ENCODE measurements at places on chromosomes 12 and 14.

DNA sequence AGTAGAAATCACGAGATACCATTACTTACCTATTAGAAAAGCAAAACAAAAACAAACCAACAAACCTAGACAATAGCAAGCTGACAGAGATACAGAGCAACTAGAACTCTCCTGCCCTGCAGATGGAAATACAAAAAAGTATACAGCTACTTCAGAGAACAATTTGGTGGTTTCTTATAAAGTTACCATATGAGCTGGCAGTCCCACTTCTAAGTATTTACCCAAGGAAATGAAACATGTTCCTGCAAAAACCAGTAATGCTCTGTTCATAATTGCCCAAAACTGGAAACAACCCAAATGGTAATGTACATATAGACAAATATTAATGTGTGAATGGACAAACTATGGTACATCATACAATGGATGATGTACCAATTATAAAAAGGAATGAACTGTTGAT lies 31.7 kb downstream of the FUT8 start:
- no peak for DNase-seq

- no peak for DNase-seq
Measured at GRCh38 chr12:32828552-32828951, 68.0 kb downstream of the PKP2 start.

DNA sequence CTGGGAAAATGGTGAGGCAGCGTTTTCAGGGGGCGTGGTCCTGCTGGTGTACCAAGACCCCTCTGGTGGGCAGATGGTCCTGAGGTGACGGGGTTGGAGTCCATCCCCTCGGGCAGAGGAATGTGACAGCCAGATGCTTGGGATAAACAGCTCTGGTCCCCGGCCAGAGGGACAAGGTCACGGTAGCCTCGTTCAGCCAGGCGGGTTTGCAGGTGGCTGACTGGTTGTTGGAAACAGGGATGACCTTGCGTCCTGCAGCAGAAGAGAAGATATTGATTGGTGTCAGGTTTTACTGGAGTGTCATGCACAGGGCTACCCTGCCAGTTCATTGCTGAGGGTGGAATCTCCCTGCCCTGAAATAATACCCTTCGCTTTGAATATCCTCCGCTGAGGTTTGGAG lies 43.3 kb downstream of the SLC24A4 start:
- DNase-seq, result no peak

GRCh38 chr12:47867495-47867941 lies 37.3 kb downstream of the VDR start:
- DNase-seq, result peak; percentile 62

DNA sequence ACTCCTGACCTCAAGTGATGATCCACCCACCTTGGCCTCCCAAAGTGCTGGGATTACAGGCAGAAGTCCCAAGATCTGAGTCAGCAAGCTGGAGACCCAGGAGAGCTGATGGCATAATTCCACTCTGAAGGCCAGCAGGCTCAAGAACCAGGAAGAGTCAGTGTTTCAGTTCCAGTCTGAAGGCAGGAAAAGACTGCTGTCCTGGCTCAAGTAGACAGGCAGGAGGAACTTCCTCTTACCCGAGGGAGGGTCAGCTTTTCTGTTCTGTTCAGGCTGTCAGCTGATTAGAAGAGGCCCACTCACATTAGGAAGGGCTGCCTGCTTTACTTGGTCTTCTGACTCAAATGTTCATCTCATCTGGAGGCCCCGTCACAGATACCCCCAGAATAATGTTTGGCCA lies 206.0 kb upstream of the MYL2 start:
- no peak for DNase-seq

GRCh38 chr12:92272061-92272964 lies 126.7 kb upstream of the BTG1 start:
- no peak for DNase-seq

DNA sequence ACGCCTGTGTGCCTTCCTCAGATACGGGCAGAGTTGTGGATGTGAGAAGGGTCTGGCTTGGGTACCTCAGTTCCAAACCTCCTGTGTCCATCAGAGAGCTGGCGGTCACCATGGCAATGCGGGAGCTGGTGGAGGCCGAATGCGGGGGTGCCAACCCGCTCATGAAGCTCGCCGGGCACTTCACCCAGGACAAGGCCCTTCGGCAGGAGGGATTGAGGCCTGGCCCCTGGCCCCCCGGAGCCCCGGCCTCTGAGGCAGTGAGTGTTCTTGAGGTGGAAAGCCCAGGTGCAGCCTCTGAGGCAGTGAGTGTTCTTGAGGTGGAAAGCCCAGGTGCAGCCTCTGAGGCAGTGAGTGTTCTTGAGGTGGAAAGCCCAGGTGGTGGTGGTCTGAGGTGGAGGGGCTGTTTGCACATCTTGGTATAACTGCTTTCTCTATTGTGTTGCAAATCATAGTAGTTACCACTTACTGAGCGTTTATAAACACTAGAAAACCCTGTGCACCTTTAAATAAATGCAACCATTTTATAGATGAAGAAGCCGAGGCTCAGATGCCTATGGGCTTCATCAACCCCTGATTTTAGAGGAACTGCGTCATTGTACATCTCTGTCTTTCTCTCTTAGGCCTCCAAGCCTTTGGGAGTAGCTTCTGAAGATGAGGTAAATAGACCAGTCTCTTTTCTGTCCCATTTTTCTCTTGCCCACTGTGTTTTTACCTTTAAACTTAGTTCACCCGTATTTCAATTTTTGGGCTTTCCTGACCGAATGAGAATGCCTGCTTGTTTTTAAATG lies 976 bp downstream of the PEX5 start:
- no peak for DNase-seq

DNA sequence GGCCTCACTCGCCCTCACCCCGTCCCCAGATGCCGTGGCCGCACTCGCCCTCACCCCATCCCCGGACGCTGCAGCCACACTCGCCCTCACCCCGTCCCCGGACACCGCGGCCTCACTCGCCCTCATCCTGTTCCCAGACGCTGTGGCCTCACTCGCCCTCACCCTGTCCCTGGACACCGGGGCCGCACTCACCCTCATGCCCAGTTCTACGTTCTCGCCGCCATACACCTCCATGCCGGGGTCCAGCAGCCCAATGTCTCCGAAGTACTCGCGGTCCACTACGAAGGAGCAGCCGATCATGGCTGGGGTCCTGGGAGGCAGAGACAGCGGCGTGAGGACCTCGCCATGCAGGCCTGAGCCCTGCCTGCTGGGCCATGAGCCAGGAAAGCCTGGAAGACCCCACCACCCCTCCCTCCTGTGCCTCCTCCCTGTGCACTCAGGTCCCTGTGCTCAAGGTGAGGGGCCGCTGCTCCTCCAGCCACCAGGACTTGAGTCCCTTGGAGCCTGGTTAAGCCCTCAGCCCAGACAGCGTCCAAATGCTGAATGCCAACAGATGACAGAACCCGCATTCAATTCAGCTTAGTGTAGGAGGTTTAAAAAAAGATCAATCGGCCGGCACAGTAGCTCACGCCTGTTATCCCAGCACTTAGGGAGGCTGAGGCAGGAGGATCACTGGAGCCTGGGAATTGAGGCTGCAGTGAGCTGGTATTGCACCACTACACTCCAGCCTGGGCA lies 81.5 kb downstream of the GALNT9 start:
- no peak for DNase-seq

Data from GM04504 (cell line).